H54 (cell line): ENCODE measurements at places on chromosomes 2 and 18.

DNA sequence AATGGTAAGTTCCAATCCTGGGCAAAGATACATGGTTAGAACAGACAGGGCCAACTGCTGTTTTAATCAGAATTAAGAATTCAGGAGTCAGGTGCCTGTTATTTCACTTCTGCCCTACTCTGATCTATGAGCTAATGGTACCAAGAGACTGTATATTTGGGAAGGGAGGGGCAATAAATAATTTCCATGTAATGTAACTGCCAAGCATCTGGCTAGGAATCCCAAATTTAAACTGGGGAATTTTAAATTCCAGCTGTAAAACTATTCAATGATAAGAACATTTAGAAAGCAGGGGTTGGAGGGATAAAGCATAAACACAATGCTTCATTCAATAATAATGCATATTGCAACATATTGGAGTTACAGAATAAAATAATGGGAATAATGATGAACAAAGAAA lies 49.7 kb downstream of the SCN7A start:
- no peak for DNase-seq

DNA sequence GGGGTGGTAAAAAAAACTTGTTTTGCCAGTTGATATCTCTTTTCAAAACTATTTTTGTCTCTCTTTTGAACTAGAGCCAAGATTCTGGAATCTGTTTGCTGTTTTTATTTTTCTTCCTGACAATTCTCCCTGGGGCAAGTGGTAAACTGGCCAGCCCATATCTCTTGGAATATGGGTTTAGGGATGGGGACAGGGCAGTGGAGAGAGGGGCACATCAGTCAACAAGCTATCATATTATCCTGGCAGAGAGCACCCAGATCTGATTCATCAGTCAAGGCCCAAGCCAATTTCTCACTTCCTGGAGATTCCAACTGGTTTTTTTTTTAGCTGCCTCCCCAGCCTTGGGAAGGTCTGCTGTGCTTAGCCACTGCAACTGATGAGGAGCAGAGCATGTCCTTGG lies 52.3 kb downstream of the ARHGAP28 start:
- peak; percentile 10 for DNase-seq

DNA sequence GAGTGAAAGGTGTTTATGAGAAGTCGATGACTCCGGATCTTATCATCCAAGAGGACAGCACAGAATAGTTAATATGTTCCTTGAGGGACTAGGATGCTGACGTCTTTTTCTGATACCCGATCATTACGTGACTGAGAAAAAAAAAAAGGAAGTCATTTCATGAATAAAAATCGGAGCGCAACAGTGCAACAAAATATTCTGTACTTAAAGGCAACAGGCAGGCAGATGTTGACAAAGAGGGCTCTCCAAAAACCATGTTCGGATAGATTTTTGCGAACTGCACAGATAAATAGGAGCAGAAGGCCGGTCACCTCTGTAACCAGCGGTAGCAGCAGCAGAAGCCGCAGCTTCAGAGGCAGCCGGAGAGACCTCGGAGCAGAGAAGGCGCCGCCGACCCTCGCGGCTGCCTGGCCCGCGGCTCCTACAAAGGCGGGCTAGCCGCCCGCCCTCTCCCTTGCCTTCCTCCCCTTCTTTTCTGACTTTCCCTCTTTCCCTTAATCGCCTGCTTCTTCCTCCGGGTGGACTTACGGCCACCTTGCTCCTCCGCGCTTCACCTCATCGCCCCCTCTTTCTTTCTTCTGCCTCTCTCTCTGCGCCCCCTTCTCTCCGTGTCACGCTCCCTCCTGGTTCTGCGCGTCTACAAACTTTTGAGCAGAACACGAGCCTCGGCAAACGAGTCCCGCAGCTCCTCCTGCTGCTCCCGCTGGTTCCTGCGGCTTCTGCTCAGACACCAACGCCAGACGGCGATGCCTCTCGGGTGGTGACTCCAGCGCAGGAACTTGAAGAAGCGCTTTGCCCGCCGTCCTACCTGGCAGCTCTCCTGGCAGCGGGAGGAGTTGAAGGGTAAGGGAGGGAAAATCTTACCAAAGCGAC lies at the start of gene ADCYAP1:
Gene ADCYAP1 (plus strand): TSS at position 654 of the 873 bp plus-strand sequence. CDS start 516 bp downstream, outside the sequence.
- no peak for DNase-seq

DNA sequence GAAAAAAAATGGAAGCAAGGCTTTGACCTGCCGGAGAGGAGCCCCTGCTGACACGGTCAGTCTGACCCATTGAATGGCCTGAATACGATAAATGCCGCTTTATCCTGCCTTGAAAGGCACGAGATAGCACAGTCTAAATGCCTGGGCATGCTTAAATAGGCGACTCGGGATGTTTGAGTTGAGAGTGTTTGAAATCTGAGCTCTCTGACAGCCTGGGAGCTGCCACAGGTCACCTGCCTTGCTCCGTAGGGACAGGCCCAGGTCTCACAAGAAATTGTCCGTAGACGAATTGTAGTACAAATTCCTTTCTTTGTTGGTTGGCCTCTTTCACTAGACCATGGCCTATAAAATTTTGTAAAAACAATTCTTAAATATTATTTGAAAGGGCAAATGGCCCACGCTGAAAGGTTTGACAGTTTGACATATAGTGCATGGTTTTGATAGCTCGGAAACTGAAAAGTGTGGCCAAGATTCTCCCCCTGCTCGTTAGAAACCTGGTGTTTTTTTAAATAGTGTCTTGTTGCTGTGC lies 72.8 kb downstream of the MEIS1 start:
- no peak for DNase-seq

DNA sequence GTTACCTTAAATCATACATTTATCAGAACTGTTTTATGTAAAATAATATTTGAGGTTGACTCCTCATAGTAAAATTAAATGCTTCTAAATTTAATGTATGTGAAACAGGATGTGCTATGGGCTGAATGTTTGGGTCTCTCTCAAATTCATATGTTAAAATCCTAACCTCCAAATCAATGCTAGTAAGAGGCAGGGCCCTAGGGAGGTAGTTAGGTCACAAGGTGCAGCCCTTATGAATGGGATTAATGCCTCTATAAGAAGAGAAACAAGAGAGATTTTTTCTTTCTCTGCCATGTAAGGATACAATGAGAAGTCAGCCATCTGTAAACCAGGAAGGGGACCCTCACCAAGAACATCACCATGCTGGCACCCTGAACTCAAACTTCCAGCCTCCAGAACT lies 67.2 kb upstream of the ETAA1 start:
- DNase-seq = no peak

GRCh38 chr2:124162256-124162655 lies 137.2 kb downstream of the CNTNAP5 start:
- DNase-seq = no peak

DNA sequence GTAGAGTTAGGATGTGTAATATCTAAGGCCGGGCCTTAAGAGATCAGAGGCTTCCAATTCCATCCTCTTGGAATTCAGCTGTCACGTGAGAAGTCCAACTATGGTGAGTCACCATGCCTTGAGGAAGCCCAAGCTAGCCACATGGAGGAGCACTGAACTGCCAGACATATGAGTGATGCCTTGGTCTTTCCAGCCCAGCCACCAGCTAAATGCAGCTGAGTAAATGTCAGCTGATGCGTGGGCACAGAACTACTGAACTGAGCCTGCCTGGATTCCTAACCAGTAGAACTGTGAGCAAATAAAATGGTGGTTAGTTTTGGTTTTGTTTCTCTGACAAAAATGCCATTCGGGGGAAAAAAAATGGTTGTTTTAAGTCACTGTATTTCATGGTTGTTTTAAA lies 153.7 kb upstream of the SERTAD2 start:
- peak; percentile 65 for DNase-seq

GRCh38 chr2:222404151-222404905 lies 20.0 kb upstream of the SGPP2 start:
- DNase-seq = no peak

DNA sequence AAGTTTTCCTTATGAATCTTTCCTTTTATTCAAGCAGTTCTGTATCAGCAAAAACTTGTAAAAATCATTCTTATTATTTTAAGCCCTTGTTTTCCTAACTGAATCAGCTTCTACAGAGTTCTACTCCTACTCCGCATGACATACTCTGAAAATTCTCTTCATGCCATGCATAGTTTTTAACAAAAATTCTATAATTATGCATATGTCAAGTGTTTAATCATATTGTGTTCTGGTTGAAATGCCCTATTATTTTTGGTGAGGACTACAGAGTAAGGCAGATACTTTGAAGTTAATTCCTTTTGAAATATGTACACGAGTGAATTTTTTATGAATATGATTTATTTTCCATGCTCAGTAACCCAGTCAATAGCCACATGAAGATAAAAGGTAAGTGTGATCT lies 28.8 kb downstream of the ANKRD30B start:
- no peak for DNase-seq

GRCh38 chr2:201180010-201180409 lies 2.9 kb upstream of the CASP10 start:
- DNase-seq = no peak

GRCh38 chr2:72886505-72887031 lies 640 bp upstream of the SPR start:
- no peak for DNase-seq

DNA sequence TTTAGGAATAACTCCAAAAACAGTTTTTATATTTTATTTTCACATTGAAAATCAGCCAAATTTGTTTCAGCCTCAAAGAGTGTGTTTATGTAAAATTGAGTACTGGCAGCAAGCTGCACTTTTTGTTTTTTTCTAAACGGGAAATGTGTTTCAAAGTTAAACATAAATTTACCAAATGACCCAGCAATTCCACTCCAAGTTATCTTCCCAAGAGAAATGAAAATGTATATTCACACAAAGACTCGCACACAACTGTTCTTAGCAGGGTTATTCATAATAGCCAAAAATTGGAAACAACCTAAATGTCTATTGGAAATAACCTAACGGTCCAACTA lies 9.3 kb downstream of the ALPK2 start:
- DNase-seq = no peak

- no peak for DNase-seq
Observed at GRCh38 chr2:229206548-229206947, 64.5 kb downstream of the PID1 start.

DNA sequence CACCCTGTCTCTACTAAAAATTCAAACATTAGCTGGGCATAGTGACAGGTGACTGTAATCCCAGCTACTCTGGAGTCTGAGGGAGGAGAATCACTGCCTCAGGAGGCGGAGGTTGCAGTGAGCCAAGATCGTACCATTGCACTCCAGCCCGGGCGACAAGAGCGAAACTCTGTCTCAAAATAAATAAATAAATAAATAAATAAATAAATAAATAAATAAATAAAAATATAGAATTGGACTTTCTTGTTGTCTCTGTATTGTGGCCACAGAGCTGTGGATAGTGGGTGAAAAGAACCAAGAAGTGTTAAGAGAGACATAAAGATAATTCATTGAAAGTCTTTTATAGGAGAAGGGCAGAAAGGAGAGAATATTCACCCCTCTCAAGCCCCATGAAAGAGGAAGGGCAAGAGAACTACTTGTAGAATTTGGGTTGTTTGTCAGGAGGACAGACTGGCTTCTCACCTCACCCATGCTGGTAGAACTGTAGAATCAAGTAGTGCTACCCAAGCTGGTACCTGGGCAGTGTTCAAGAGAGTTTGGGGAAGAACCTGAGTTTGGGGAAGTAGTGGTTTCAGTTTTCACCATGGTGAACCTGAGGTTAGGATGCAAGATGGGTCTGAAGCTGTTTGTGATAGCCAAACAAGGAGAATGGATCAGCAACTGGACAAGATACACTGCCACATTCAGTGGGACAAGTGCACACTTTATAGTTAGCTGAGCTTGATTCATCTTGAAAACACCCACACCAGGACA lies 256.5 kb downstream of the CD226 start:
- DNase-seq = no peak

GRCh38 chr2:221262651-221263050 lies 309.5 kb downstream of the EPHA4 start:
- no peak for DNase-seq

DNA sequence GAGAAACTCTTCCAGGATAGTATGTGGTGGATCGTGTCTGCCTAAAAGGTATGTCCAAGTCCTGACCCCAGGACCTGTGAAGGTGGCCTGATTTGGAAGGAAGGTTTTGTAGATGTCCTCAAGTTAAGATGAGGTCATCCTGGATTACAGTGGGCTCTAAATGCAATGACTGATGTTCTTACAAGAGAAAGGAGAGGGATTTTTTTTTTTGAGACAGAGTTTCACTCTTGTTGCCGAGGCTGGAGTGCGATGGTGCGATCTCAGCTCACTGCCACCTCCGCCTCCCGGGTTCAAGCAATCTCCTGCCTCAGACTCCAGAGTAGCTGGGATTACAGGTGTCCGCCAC lies 19.9 kb downstream of the MBP start:
- DNase-seq = no peak

DNA sequence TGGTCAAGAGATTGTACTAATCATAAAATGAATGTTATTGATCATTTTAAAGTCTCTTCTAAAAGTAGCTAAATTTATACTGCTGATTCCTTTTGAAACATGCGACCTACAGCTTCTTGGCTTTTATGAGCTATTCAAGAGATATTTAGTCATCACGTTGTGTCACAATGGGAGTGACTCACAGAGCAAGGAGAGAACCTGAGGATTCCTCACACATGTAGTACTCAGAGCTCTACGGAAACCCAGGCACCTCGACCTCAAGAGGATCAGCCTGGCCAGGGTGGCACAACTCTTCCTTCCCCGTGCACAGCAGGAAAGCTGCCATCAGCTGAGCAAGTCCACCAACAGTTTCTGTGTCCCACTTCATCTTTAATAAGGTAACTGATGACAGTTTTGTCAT lies at the start of gene DHRS9:
Gene DHRS9 (plus strand): TSS at position 223 of the 400 bp plus-strand sequence. CDS start 12,019 bp downstream, outside the sequence.
- peak; percentile 44 for DNase-seq

- no peak for DNase-seq
Observed at GRCh38 chr18:70368903-70369302, 80.1 kb downstream of the SOCS6 start.

DNA sequence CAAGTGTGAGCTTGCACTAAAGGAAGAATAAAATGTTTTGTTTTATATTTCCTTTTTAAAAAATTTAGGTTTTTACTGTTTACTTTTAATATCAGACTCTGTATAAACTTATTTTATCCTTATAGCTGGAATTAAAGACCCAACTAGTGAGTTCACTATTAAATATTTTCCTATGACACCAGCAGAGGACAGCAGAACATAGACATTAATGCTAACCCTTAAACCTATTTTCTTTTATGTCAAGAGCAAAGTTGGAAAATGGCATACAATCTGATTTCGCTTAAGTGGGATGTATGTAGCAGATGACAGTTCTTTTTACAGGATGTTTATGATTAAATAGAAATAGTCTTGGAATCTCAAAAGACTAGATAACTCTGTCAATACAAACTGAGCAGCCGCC lies 188.2 kb upstream of the XIRP2 start:
- no peak for DNase-seq

- no peak for DNase-seq
Observed at GRCh38 chr2:33500177-33500576, 23.7 kb downstream of the RASGRP3 start.
